ENCODE measurements at places on chromosomes 3 and 15. TPM values are rescaled to one million over a fixed set of nuclear protein-coding genes. Genes with fewer than 3 reads are reported as not detected.

- H3K27ac ChIP-seq, result no peak overlapping the region
- no peaks in the 10 kb centered on the region for H3K36me3 ChIP-seq
- H3K4me1 ChIP-seq, result no peaks in the 10 kb centered on the region
- no peaks in the 10 kb centered on the region for H3K27me3 ChIP-seq
- no peak overlapping the region for H3K4me3 ChIP-seq
Observed at GRCh38 chr15:66095871-66096687, 157.5 kb downstream of the MEGF11 start.

DNA sequence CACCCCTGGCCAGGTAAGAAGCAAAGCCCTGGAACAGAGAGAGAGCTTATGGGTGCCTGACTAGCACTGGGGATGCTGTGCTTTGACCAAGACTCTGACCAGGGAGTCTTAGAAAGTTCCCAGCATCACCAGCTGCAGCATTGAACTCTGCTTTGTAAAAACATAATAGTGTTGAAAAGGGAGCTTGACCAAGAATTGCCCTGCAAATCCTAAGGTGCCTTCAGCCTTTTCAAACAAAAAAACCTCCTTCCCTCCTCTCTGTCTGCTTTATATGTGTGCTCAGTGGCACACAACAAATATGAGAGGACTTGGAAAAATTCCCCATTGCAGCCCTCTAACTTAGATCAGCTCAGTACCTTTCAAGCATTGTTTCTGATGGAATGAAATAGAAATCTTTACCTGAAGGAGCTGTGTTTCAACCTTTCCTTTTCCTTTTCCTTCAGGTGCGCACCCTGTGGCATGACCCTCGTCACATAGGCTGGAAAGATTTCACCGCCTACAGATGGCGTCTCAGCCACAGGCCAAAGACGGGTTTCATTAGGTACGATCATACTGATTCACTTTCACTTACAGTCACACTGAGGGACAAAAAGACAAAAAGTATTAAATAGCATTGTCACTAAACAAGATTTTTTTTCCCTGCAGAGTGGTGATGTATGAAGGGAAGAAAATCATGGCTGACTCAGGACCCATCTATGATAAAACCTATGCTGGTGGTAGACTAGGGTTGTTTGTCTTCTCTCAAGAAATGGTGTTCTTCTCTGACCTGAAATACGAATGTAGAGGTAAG is 13.0 kb downstream of the THBS1 start:
- H3K36me3 ChIP-seq, result no peaks in the 10 kb centered on the region
- H3K27me3 ChIP-seq, result peaks cover 4% of the 10 kb centered on the region
- H3K4me3 ChIP-seq, result no peak overlapping the region
- DNase-seq, result peak; percentile 16

The SPATA12 gene
- not detected for total RNA-seq

DNA sequence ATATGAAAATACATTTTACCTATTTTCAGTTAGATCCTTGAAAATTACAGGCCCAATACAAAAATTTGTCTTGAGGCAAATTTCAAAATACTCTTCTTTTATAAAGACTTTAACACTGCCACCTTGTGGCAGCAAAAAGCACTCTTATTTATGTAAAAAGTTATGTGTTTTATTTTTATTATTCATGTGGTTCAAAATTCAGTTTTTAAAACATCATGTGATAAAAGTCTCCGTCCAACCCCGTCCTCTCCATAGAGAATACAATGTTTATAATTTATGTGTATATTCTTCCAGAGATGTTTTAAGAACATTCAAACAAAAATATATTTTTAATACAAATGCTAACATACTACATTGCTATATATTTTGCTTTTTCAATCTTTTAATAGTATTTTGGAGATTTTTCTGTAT is 36.9 kb upstream of the TRIM59 start:
- H3K27ac ChIP-seq, result no peak overlapping the region
- H3K27me3 ChIP-seq, result peaks cover 6% of the 10 kb centered on the region
- H3K4me3 ChIP-seq, result no peak overlapping the region
- DNase-seq, result no peak
- peaks cover 3% of the 10 kb centered on the region for H3K4me1 ChIP-seq
